Transverse colon (tissue), 4 donors: ENCODE measurements at places on chromosomes 5 and 9. TPM values are rescaled to one million over a fixed set of nuclear protein-coding genes. Genes with fewer than 3 reads are reported as not detected.

ZNF346 gene
- 13.1 TPM for total RNA-seq

BHMT2 gene
- total RNA-seq = 12.1 TPM

GRCh38 chr5:1776831-1777230, 22.8 kb downstream of the MRPL36 start:
- no peak for DNase-seq
- H3K4me1 ChIP-seq = no peaks in the 10 kb centered on the region
- no peak overlapping the region for H3K27ac ChIP-seq
- no peak overlapping the region for H3K4me3 ChIP-seq
- H3K36me3 ChIP-seq = no peaks in the 10 kb centered on the region
- no peaks in the 10 kb centered on the region for H3K27me3 ChIP-seq

C5orf52 gene
- total RNA-seq = not detected

DNA sequence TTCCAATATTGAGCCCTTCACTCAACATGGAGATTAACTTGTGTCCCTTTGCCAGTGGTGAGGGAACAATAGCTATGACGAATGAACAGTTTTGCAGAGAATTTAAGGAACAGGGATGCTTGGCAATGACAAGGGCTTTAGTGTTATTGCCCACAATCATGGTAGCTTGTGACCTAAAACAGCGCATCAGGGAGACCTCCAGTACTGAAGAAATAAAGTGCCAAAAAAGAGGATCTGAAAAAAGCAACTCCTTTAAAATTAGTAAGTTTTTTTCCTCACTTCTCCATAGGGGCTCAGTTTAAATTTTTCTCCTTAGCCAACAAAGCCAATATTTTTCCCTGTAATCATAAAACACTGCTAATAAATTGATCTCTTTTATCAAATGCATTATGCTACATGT, 41.8 kb upstream of the PAM start:
- H3K27ac ChIP-seq = no peak overlapping the region
- no peaks in the 10 kb centered on the region for H3K4me1 ChIP-seq
- H3K27me3 ChIP-seq = no peaks in the 10 kb centered on the region
- no peak for DNase-seq
- H3K4me3 ChIP-seq = no peak overlapping the region
- no peaks in the 10 kb centered on the region for H3K36me3 ChIP-seq

DNA sequence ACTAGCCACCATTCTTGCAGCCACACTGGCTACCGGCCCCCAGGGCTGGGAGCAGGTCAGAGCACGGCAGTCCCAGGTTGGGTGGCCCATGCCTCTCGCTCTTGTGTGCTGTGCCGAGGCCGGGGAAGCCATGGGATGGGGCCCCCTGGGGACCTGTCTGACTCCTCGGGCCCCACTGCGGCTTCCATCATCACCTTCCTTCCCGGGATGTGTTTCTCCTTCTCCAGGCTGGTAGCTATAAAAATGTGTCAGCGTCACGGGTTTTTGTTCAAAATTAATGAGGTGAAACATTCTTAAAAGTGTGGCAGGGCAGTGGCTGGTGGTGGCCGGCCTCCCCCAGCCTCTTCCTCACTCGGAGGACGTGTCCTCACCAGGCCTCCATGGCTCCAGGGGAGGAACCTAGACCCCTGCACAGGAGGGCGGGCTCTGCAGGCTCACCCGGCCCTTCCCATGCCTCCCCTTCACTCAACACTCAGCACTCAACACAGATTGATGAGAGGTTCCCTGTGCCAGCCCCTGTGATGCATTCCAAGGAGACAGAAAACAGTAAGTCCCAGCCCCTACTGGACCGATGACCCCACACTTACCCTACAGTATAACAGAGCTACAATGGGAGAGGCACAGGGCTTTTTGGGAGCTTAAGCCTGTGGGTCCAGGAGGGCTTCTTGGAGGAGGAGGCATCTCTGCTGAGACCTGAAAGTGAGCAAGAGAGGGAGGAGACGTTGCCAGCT, 43.2 kb downstream of the PTGES start:
- no peaks in the 10 kb centered on the region for H3K4me1 ChIP-seq
- H3K4me3 ChIP-seq = no peak overlapping the region
- no peak for DNase-seq
- no peaks in the 10 kb centered on the region for H3K27me3 ChIP-seq
- H3K27ac ChIP-seq = no peak overlapping the region

MEF2C gene
- 17.3 TPM for total RNA-seq

NTRK2 gene
- total RNA-seq = 6.4 TPM

UNC5A gene
- 0.32 TPM for total RNA-seq

GRCh38 chr9:9319007-9319406, 1293.8 kb downstream of the PTPRD start:
- no peak overlapping the region for H3K27ac ChIP-seq
- no peaks in the 10 kb centered on the region for H3K27me3 ChIP-seq
- no peak for DNase-seq
- H3K36me3 ChIP-seq = no peaks in the 10 kb centered on the region
- H3K4me3 ChIP-seq = no peak overlapping the region

DNA sequence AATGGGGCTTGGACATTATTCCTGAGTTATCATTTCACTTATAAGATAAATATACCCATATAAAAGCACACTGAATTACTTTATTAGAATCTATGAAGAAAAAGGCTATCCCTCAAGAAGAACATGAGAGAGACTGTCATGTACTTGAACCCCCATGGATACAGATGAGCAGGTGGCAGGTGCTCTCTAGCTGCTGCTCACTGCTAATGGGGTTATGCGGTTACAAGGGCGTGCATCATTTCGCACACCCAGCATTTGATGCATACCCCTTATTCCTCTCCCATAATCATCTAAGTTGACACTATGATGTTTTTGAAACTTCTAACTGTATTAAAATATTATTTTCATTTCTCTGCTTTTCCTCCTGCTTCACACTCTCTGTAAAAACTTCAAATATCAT, 16.4 kb downstream of the ITK start:
- no peaks in the 10 kb centered on the region for H3K36me3 ChIP-seq
- H3K4me3 ChIP-seq = no peak overlapping the region
- H3K4me1 ChIP-seq = no peaks in the 10 kb centered on the region
- H3K27me3 ChIP-seq = no peaks in the 10 kb centered on the region
- DNase-seq = no peak
- no peak overlapping the region for H3K27ac ChIP-seq

DNA sequence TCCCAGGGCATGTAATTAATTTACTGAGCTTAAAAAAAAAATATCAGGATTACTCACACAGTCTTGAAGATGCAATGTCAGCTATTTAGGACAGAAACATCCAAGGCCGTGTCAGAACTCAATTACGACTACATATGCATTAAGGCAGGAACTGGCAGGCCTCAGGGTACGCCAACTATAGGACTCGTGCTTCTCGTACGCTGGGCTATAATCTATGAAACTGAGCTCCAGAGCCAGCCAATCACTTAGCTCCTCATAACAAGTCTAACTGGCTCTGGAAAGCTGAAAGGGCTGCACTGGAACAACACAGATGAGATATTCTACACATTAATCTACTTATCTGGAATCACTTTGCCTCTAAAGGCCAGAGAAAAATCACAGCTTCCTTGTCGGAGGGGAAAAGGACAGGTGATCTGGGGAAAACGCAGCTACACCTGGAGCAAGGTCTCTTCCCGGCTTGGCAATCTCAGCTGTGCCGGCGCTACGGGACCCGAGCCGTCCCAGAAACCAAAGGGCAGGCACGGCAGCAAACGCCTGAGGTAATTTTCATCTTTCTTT, 212.0 kb downstream of the DEPDC1B start:
- peak; percentile 52 for DNase-seq
- no peaks in the 10 kb centered on the region for H3K36me3 ChIP-seq

- no peaks in the 10 kb centered on the region for H3K4me1 ChIP-seq
- no peaks in the 10 kb centered on the region for H3K27me3 ChIP-seq
- H3K27ac ChIP-seq = no peak overlapping the region
- no peaks in the 10 kb centered on the region for H3K36me3 ChIP-seq
- DNase-seq = no peak
These were observed 713.9 kb downstream of the EFNA5 start for GRCh38 chr5:106956886-106957285.

GLE1 gene
- 90.0 TPM for total RNA-seq

DNA sequence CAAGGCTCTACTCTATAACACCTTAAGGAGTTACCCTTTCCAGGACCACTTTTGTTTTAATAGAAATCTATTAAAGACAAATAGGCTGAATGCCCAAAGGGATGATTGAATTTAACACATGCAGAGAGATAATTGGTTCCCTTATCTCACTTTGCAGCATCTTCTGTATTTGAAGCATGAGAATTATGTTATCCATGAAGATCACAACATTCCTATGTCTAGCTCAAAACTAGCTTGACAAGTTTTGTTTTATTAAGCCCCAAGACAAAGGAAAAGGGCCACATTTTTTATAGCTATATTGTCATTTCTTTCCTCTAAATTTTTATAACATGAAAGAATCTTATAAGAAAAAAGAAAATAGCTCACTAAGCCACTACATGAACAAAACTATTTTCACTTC, 57.9 kb upstream of the FTMT start:
- DNase-seq = no peak
- H3K4me1 ChIP-seq = no peaks in the 10 kb centered on the region
- H3K36me3 ChIP-seq = no peaks in the 10 kb centered on the region
- H3K27me3 ChIP-seq = no peaks in the 10 kb centered on the region

- H3K4me3 ChIP-seq = no peak overlapping the region
- DNase-seq = no peak
- H3K36me3 ChIP-seq = no peaks in the 10 kb centered on the region
- no peaks in the 10 kb centered on the region for H3K27me3 ChIP-seq
These were observed 316.6 kb downstream of the TLE1 start for GRCh38 chr9:81372628-81373191.
